ENCODE measurements at places on chromosomes 4 and X.

- DNase-seq = no peak
These were observed 131.2 kb upstream of the STX18 start for GRCh38 chr4:4673070-4673469.

- DNase-seq = no peak
These were observed 40.3 kb upstream of the GLRA3 start for GRCh38 chr4:174869339-174869738.

DNA sequence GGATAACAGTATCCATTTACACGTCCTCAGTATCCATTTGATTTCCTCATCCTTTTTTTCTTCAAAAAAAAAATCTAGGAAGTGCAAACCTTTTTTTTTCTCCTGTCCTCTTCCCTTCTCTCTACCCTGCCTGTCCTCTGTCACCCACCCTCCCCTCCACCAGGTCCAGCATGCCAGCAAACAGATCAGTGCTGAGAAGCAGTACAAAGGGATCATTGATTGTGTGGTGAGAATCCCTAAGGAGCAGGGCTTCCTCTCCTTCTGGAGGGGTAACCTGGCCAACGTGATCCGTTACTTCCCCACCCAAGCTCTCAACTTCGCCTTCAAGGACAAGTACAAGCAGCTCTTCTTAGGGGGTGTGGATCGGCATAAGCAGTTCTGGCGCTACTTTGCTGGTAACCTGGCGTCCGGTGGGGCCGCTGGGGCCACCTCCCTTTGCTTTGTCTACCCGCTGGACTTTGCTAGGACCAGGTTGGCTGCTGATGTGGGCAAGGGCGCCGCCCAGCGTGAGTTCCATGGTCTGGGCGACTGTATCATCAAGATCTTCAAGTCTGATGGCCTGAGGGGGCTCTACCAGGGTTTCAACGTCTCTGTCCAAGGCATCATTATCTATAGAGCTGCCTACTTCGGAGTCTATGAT, 1.7 kb downstream of the SLC25A4 start:
- DNase-seq = no peak

DNA sequence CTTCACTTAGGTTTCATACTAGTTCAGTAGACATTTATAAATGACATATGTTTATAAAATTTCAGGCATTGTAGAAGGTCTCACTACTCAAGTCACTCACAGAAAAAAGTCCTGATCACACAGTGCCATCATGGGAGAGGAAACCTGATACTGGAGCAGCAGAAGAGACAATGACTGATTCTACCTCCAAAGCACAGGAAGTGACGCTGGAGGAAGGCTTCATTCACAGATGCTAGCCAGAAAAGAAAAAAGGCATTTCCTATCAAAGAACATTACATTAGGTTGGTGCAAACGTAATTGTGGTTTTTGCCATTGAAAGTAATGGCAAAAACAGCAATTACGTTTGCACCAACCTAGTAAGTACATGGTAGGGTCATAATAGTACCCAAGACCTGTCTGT, 79.5 kb downstream of the RASGEF1B start:
- no peak for DNase-seq

- no peak for DNase-seq
These were observed 187.2 kb downstream of the SHOX start for GRCh38 chrX:817759-818300.

GRCh38 chrX:129726307-129727111, 12.3 kb upstream of the XPNPEP2 start:
- DNase-seq = peak; percentile 60

DNA sequence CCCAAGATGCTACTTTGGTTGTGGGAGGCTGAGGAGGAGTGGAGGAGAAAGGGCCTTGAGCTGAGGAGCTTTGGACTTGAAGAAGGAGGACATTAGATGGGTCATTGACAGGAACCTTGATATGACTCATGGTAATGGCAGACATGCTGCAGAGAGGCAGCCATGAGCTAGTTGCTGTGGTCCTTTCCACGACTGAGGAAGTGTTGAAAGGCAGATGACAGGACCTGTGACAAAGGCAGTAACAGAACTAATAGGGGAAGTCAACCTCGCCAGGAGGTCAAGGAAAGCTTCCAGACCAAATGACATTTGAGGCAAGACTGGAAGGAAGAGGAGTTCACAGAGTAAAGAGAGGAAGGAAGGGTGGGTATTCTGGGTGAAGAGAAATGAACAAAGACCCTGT, 7.6 kb upstream of the XPNPEP2 start:
- DNase-seq = no peak

- no peak for DNase-seq
These were observed 59.2 kb downstream of the ADGRG2 start for GRCh38 chrX:19063030-19063429.

DNA sequence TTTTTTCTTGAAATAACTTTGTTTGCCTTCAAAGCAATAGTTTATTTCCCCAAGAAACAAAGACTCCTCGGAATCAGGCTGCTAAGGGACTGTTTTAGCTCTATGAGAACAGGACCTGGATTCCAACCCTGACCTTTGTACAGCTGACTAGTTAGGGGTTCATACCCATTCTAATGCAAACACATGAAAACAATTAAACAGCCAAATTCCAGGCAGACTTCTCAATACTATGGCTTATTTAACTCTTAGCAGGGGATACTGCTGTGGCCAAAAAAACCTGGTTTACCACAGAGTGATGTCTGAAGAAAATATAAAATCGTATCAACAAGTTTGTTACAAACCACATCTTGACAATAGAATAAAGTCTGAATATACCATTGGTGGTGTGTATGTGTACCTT, 129.6 kb upstream of the INTU start:
- no peak for DNase-seq

GRCh38 chr4:175273995-175274753, 356.0 kb downstream of the ADAM29 start:
- DNase-seq = no peak

DNA sequence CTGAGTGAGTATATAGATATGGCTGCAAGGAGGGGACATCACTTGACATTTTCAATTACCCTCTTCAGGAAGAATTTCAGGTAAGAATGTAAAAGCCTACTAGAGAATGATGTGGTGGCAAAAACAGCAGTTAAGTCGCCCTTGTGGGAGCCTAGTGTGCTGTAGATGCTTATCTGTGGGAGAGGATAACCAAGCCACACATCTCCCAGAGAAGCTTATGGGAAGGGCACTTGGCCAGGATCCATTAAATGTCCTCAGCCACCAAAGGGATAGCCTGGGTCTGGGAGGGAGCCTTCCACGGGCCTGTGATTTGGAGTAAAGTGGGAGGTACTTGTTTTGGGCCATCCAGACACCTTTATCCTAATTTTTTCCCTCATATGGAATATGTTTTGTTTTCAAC, 41.3 kb upstream of the BCLAF3 start:
- DNase-seq = no peak

- DNase-seq = no peak
These were observed 9.7 kb upstream of the SEC24D start for GRCh38 chr4:118845552-118846050.

DNA sequence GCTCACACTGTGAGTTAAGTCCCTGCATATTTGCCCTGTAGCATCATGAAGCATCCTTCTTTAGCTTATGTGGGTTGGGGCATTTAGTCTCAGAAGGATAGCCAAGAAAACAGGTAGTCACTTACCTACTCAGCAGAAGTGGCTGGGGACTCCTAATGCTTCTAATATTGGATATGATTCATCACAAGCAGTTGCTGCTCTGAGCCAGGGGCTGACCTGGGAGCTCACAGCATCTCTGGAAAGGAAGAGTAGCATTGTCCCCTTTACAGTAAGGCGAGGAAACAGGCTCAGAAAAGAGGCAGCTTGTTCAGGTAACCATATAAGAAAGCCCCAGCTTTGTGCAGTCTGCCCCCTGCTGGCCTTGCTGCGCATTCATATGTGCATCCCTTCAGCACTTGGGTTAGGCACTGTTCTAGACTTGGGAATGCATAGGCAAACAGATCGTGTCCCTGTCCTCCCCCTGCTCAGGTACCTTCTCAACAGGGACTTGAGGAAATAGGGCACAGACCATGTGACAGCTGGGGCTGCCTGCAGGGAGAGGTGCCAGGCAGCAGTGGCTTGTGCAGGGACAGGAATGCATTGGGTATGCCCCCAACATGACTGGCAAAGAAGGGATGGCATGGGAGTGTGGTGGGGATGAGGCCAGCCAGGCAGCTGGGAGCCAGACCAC, 35.7 kb upstream of the TBC1D14 start:
- DNase-seq = peak; percentile 75

GRCh38 chrX:41334363-41335197, 618 bp downstream of the DDX3X start:
- peak; percentile 78 for DNase-seq

DNA sequence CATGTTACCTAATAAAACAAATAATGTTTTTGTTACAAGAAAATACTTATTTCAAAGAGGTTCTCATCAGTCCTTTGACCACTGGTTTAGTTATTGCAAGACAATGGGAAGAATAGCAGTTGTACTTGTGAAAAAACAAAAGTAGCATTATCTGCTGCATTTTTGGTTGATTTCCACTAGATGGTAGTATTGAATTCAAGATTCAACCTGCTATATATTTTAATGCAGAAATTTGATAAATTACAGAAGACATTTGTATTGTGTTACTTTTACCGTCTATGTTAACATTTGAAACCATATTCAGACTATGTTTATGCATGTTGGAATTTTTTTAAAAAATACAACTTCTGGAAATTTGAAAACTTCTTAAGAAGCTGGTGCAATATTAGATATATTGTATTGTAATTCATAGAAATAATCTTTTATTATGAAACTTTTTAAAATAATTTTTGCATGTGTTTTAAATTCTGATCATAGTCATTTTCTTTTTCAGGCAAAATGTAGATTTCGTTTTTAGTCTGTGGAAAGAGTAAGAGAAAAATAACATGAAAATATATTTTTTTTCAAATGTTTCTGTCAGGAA, 56.4 kb downstream of the SPCS3 start:
- no peak for DNase-seq

DNA sequence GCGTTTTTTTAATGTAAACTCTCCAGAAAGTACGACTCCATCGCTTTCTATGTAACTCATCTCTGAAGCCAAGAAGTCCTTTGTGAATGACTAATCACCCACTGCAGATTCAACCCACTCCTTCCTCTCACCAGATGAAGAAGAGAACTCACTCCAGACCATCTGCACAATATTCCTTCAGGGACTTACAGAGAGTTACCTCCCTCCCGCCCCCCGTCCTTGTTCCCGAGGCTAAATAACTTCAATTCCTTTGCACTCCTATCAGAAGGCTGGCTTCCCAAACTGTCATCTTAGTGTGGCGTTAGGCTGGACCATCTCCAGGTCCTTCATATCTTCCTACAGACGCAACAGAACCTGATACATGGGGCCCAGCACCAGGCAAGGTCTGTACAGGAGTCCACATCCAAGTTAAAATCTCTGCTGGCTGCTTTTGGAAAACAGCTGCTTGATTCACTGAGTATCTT, 82.4 kb downstream of the AFAP1 start:
- DNase-seq = no peak

- DNase-seq = no peak
These were observed 132.5 kb downstream of the ARHGAP6 start for GRCh38 chrX:11533199-11533651.

GRCh38 chrX:104325213-104325585, 70.5 kb upstream of the ESX1 start:
- DNase-seq = no peak

DNA sequence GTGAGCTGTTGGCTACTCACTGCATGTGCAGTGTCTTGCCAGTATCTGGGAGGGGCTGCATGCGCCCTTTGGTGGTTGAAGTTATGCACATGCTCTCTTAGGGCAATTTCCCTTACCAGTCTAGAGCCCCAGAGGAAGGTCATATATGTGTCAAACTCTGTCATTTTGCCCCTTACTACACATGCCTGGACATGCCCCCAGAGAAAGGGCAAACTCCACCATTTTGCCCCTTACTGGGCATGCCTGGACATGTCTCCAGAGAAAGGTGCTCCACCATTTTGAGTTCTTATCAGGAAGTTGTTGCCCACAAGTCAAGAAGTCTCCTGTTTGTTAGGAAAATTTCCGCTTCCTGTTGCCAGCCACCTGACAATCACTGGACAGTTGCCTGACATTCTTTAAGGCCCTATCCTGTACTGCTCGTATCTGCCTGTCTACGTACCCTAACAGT, 56.4 kb upstream of the PLAC8 start:
- DNase-seq = no peak

DNA sequence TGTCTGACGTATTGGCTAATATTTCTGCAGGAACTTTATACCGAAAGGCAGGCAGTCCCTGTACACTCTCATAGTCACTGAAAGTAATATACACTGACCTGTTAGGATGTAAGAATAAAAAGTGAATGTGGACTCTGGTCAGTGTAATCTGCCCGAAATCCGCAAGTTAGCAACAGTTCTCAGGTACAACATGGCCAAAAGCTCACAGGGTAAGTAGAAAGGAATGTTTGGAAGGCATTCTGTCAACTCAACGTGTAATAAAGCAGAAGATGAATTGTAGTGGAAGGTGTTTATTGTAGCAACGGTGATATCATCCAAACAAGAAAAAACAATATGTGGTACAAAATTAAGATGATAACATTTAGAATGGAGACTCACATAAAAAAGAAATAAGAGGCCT, 26.0 kb upstream of the NUP54 start:
- no peak for DNase-seq

DNA sequence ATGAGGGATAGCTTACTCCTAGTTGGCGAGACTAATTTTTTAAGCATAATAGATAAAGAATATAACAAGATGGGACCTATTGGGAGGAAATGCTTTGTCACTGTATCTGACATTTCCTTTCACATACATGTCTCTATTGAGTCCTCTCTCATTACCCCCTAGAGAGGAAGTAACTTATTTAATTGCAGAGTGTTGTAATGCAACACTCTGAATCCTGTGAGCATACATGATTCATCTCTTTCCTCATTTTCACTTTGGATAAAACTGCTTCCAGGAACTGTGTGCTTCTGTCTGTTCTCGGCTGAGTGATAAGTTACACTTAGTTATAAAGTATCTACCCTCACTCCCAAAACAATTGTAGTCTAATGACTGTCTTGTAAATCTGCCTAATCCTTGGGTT, 266.1 kb upstream of the ANXA10 start:
- DNase-seq = no peak

GRCh38 chr4:5010984-5011383, 8.3 kb downstream of the CYTL1 start:
- no peak for DNase-seq

GRCh38 chr4:91611782-91612181, 692.0 kb upstream of the GRID2 start:
- no peak for DNase-seq

DNA sequence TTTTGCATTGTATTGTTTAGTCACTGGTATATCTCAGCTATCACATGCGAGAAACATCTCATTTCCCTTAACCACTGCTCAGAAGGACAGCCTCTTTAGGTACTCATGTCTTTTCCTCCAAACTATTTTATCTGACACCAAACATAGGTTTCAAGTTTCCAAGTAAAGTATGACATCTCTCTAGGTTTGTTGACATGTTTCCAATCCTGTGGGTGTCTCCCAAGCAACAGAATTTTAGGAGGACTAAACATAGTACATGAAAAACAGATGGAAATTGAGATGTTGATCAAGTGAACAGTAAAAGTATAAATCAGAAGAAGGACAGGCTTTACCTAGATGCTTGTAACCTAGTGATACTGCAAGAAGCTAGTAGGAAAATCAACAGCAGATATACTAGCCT, 371.4 kb downstream of the DTHD1 start:
- DNase-seq = no peak

- no peak for DNase-seq
These were observed 28.3 kb downstream of the ENOX2 start for GRCh38 chrX:130874751-130875150.

GRCh38 chr4:189530848-189531247, 409.8 kb upstream of the FRG1 start:
- no peak for DNase-seq

GRCh38 chrX:65658229-65658628, 9.2 kb upstream of the MSN start:
- DNase-seq = no peak

Data from posterior cingulate gyrus (tissue), 11 donors.